ENCODE measurements at places on chromosomes 6 and 20. TPM values are rescaled to one million over a fixed set of nuclear protein-coding genes. Genes with fewer than 3 reads are reported as not detected.

Gene CNR1
- total RNA-seq: not detected

Gene ADGB
- total RNA-seq: not detected

Gene BPIFB2
- not detected for total RNA-seq

Gene SIRPG
- 67.8 TPM for total RNA-seq

Gene TM9SF4
- total RNA-seq: 41.0 TPM

Gene SPATA25
- 1.8 TPM for total RNA-seq

Gene UST
- 0.46 TPM for total RNA-seq

Gene CNBD2
- 5.0 TPM for total RNA-seq

Gene SCRT2
- total RNA-seq: not detected

Gene TNF
- 52.0 TPM for total RNA-seq

GRCh38 chr6:37491171-37491829, 8.4 kb downstream of the CCDC167 start:
- DNase-seq: no peak

DNA sequence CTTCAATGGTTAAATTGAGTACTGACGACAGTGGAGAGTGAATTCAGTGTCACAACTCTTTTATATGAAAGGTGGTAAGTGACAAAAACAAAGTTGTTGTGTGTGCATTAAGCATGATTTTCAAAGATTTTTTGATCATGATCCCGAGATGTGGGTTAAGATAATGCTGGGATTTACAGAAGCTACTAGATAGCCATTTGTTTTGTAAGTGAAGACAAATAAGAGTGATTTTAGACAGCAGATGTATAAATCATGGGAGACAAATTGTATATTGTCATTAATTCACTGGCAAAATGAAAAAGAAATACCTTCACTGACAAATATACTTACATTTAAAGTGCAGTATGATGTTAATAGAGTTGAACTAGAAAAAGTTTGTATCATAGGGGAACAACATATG, 6.1 kb downstream of the ADGRB3 start:
- no peak for DNase-seq

DNA sequence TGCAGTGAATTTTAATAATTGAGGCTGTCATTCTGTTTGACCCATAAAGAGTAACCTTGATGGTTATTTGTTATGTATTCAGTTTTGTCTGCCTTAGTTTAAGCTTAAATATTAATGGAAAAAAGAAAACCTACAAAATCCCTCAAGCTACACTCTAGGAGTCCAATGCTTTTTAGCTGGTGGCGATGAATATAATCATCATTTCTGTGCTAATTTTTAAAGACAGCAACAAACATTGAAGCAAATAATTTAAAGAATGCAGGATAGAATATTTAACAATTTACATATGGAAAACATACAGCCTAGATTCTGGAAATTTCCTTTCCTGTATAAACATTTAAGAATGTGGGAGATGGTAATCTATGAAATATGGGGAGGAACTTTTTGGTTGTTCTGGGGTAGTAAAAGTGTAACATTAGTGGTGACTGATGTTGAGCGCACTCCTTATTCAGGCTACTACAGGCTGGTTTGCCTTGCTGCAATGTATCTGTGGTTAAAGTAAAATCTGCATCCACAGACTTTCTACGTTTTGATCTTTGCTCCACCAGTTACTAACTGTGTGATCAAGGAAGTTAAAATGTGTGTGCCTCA, 287.9 kb upstream of the DEFB112 start:
- DNase-seq: no peak

DNA sequence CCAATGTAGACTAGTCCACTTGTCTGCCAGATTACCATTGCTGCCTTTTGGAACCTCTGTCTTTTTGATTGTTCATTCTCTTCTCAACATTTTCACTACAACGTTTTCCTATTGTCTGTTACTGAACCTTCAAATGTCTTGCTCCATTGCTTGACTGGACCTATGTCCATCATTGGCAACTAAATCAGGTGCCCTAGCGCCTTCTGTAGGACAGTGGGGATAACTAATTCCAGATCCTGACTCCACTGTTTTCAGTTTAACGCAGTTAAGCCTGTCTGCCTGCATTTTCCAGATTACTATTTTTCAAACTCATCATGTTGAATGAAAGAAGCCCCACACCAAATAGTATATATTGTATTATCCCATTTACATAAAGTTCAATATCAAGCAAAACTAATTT, 433.6 kb downstream of the RNF144B start:
- DNase-seq: no peak

DNA sequence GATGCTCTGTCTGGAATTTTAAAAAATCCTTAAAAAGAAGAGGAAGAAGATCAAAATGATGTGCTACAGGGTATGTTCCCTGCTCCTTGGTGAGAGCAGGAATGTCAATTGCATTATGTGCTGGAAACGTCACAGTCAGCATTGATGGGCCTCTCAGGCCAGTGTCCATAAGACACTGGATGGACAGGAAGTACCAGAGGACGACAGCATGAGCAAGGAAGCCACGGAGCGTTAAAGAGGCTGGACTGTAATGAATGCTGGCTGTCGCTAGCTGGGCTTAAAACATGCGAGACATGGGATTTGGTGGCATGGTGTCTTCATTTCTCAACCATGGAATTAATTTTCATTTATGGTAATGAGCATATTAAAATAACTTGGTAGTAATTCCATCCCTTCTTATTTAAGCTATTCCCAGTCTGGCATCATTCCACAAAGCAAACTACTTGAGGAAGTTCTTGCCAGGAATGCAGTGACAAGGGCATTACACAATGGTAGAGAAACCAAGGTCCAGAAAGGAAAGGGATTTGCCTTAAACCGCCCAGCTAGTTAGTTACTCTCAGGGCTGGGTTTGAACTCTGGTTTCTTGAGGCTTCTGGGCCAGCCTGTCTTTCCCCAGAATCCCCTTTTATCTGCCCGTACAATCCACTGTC, 166.6 kb upstream of the SOX4 start:
- no peak for DNase-seq

- DNase-seq: no peak
Observed at GRCh38 chr20:49319208-49319809, 41.5 kb upstream of the ZNFX1 start.

- DNase-seq: no peak
Observed at GRCh38 chr20:45578231-45578630, 853 bp downstream of the WFDC8 start.

DNA sequence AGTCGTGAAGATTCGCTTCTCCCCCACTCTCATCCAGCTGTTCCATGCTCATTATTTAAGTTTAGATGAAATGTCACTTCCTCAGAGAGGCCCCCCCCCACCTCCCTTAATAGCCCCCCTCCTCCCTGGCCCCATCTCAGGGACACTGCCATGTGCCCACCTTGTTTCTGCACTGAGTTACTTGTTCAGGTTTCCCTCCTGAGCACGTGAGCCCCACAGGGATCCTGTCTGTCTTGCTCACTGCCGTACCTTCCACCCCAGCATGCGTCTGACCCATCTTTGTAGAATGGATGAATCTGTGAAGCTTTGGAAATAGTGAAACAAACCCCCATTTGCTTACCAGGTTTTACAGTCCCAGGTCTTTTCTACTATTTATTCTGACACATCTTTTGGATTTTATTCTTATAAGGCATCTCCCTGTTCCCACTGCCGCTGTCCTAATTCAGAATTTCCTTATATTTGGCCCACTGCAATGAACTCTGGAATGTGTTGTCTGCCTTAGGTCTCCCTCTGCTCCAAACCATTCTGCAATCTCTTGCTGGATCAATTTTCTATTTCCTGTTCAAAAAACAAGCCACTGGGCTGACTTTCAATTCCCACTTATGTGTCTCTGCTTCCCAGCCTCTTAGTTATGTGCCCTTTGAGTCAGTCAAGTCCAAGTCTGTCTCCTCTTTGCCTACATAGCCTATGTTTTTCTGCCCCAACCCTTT, 136.5 kb upstream of the ECI2 start:
- DNase-seq: no peak

DNA sequence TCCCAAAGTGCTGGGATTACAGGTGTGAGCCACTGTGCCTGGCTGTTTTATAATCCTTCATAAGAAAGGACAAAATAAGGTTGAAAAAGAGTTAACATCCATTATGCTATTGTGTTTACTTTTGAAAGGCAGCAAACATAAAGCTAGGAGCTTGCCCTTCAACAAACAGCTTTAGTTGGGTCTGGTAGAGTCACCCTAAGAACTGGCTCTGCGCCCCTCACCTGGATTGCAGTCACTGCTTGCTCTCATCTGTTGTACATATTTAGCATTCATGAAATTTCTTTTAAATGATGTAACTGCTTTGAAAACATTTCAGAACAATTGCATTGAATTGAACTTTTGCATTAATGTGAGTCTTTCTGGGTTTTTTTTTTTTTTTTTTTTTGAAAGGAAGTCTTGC, 38.9 kb downstream of the JARID2 start:
- DNase-seq: no peak

GRCh38 chr20:47187450-47188195, 168.9 kb downstream of the ZMYND8 start:
- no peak for DNase-seq

- no peak for DNase-seq
Observed at GRCh38 chr6:106439459-106439858, 78.9 kb downstream of the CRYBG1 start.

DNA sequence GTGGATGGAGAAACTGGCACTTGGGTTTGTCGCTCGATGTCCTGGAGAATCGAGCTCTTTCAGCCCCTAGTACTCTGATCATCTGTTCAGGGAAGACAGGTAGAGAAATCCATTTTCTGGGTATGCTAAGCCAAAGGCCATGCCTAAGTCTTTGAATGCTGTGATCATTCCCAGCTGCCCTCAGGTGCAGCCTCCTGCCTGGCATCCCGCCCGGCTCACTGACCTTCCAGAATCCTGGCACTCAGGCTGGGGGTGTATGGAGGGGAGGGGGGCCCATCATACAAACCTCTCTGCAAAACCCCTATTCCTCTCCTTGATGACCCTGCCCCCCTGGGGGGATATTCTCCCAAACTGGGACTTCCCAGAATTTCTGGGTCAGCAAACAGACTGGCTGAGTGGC, 28.6 kb downstream of the C20orf203 start:
- DNase-seq: no peak

DNA sequence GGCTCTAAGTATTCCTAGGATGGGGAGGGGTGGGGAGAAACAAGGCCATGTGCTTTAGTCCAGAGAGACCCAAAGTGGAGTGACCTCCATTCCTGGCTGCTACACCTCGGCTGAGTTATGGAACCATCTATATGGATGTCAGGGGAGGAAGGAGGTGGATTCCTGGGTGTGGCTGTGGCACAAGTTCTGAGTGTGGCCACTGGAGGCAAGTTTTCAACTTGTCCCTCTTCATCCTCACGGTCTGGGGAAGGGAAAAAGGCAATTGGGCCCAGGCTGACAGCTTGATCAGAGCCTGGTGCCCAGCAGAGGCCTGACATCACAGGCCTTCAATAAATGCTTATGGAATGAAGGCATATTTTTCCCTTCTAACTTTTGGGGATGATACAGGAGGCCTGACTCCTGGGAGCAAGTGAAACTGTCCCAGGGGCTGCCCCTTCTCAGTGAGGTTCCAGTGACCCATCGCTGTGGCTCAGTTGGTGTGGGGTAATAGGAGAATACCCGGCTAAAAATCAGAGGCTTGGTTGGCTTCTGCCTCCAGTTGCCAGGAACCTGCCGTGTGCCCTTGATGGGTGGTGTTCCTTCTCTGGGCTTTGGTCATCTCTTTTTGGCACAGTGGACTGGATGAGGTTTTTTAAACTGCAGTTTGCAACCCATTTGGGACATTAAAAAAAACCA, 1.8 kb upstream of the ITPR3 start:
- no peak for DNase-seq

GRCh38 chr20:62362991-62363919, 3.9 kb downstream of the LAMA5 start:
- DNase-seq: no peak

- no peak for DNase-seq
Observed at GRCh38 chr6:6657085-6657819, 68.7 kb downstream of the LY86 start.

DNA sequence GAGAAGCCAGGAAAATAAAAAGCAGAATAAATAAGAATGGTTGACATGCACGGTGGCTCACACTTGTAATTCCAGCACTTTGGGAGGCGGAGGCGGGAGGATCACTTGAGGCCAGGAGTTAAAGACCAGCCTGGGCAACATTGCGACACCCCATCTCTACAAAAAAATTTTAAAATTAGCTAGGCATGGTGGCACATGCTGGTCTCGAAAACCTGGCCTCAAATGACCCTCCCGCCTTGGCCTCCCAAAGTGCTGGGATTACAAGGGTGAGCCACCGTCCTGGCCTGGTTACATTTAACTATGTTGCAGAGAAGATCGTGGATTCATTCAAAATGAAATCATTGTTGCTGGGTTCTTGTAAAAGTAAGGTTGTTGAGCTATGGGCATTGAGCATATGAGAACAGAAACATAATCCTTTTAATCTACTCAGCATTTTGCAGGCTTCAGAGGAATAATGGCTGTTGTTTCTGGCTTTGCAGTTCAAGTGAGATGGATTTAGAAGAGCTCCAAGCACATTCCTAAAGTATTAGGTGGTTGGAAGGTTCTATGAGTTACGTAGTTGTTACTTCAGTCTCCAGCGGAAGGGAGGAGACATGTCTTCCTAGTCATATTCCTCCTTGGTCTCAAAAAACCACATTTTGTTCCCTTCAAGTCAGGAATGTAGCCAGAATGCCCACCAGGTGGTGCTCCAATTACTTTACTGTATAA, 45.6 kb upstream of the RAB23 start:
- no peak for DNase-seq

GRCh38 chr6:25927756-25928216, 2.7 kb downstream of the SLC17A2 start:
- no peak for DNase-seq

DNA sequence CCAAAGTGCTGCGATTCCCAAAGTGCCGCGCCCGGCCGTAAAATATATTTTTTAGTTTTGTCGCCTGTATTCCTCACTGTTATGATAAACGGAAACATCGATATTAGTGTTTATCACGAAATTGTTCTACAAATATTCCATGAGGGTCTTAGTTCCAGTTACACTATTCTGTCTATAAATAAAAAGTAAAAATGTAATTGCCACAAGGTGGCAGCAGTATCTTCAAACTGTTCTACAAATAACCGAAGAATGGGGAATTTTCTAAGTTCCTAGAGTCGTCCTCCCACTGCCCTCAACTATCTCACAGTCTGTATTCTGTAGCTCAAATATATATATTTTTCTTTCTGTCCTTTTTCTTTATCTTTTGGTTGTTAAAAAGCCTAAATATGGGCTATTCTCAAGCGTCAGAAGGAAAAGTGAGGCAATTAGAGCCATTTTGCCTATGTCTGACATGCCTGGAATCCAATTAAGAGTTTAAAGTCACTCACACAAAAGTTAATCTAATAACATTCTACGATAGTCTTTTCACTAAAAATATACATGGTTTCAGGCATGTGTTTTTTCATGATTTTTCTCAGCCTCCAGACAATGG, 14.2 kb upstream of the FAM162B start:
- no peak for DNase-seq

DNA sequence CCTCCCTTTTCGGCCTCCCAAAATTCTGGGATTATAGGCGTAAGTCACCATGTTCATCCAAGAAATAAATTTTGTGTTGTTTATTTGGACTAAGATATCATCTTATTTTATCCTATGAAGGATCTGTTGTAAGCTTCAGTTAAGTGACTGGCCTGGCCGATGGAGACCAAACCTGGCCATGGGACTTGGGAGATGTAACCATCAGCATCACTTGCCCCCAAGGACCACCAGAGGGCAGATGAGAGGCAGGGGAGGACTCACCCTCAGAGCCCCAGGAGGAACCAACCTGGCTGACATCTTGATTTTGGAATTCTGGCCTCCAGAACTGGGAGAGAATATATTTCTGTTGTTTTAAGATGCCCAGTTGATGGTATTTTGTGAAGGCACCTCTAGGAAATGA, 266.7 kb downstream of the CDH26 start:
- no peak for DNase-seq

All from activated naive CD4-positive, alpha-beta T cell treated with anti-CD3 and anti-CD28 coated beads, Interleukin-2, amount 50 U/mL, for 72 hours (primary cell).